ENCODE measurements at places on chromosomes 4 and X. TPM values are rescaled to one million over a fixed set of nuclear protein-coding genes. Genes with fewer than 3 reads are reported as not detected.

The GAR1 gene
- 11.8 TPM for total RNA-seq

The CT45A5 gene
- total RNA-seq, result not detected

The TLR8 gene
- total RNA-seq, result not detected

The JAKMIP1 gene
- total RNA-seq, result not detected

The SHROOM4 gene
- 54.1 TPM for total RNA-seq

The GAB1 gene
- 41.1 TPM for total RNA-seq

The PAGE1 gene
- not detected for total RNA-seq

The CCDC149 gene
- 10.8 TPM for total RNA-seq

The SSX4B gene
- total RNA-seq, result not detected
